ENCODE measurements at places on chromosomes 7 and 10.

DNA sequence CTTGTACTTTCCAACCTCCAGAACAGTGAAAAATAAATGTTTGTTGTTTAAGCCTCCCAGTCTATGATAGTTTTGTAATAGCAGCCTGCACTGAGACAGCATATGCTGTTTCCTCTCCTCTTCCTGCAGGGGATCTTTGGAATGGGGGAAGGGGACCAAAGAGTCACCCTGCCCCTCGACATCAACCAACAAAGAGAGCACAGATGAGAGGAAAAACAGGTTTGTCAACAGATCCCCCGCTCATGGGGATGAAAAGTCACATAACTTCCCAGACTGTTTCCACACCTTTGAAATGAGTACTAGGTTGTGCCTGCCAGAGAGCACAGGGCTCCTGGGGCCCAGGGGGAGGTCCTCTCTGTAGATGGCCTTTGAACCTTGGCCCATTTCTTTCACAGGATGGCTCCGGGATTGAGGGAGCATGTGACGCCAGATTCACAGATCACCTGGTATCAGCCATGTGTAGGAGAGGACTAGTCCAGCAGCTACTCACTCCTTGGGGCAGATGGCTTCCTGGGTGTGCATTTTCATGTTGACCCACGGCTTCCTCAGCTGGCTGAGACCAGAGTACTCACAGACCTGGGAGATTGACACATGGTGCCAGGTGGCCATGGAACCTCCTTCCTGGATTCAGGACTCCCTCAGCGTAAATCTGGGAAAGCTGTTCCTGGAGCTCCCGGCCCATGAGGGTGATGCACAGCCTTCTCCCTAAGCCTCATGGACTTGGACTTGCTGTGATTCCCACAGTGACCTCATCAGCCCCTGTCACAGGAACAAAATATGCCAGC is 125.6 kb downstream of the CXCL12 start:
- DNase-seq: no peak

DNA sequence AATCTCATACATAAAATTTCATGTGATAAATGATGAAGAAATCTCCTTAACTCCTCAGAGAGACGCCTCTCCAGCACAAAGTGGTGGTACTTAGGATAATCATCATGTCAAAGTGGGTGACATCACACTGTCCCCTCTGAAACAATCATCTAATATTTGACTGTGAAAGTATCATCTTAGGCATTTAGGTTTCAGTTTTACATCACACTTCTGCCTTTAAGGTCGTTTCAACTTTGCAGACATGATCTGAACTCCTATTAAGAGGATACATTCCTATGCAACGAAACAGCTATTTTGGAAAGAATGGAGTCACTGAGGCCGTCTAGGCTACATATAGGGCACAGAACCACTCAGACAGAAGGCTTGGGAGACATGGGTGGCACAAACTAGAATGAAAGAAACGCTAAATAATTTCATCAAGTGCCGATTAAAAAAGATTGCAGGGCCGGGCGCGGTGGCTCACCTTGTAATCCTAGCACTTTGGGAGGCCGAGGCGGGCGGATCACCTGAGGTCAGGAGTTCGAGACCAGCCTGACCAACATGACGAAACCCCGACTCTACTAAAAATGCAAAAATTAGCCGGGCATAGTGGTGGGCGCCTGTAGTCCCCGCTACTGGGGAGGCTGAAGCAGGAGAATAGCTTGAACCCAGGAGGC is 2.0 kb downstream of the VOPP1 start:
- DNase-seq: no peak

- no peak for DNase-seq
These were observed 61.3 kb upstream of the PFKP start for GRCh38 chr10:3006093-3006492.

DNA sequence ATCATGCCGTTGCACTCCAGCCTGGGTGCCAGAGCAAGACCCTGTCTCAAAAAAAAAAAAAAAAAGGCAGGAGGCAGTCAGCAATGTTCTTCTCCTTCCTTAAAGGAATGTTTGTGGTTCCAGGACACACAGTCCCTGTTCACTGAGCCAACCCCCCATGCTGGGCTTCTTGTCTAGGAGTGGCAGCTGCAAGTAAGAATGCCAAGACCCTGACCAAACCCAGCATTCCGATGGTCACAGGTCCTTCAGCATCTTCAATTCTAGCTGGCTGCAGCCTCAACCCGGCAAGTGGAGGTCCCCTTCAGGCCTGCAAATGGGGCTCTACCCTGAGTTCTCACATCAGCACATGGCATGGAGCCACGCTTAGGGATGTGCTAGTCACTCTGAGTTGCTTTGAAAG is 38.2 kb upstream of the CUX1 start:
- no peak for DNase-seq

- DNase-seq: no peak
These were observed 25.5 kb upstream of the ECHDC3 start for GRCh38 chr10:11716686-11717085.

GRCh38 chr7:101701153-101701794 is 72.2 kb upstream of the MYL10 start:
- no peak for DNase-seq

GRCh38 chr7:128122576-128123290 is 91.5 kb upstream of the LRRC4 start:
- DNase-seq: no peak

GRCh38 chr7:20241911-20242261 is 24.7 kb upstream of the MACC1 start:
- DNase-seq: no peak

DNA sequence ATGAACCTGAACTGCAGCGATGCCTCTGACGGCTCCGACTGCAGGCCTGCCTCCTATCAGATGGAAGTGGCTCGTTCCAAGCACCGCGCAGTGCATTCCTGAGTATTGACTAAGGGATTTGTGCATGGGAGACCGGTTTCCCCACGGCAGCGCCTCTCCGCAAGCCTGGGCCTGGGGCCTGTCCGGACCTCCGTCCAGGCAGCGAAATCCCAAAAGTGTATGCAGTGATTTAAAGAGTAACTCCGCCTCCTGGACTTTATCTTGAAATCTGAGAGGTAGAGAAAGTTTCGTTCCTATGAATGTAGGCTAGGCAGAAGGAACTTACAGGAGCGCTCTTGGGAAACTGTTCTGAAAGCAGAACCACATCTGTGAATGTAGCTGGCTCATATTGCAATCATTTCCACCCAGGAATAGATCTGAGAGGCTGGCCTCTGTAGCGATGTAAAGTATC is 106.2 kb upstream of the CELF2 start:
- no peak for DNase-seq

- no peak for DNase-seq
These were observed 17.3 kb downstream of the TPK1 start for GRCh38 chr7:144818511-144818910.

DNA sequence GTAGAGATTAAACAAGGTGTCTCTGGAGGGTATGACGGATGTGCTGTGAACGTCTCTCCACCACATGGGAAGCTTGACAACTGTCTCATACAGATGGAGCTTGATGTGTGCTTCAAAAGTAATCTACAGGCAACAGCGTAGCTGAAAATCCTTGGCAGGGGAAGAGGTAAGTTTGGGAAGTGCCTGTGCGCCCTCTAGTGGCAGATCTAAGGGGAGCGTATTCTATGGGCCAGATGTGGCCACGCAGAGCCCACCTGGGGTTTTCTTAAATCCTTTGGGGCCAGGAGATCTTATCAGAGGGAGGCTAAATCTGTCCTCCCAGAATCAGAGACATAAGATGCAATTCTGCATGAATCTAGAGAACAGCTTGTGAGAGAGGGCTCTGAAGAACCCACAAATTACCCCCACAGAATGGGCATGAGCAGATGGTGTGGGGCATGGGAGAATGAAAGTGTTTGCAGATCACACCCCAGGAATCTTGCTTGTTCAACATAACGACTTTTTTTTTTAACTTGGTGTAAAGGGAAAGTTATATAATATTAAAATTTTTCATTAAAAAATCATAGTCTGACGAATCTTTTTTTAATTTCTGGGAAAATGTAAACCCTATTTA is 91.2 kb upstream of the MPP7 start:
- no peak for DNase-seq

DNA sequence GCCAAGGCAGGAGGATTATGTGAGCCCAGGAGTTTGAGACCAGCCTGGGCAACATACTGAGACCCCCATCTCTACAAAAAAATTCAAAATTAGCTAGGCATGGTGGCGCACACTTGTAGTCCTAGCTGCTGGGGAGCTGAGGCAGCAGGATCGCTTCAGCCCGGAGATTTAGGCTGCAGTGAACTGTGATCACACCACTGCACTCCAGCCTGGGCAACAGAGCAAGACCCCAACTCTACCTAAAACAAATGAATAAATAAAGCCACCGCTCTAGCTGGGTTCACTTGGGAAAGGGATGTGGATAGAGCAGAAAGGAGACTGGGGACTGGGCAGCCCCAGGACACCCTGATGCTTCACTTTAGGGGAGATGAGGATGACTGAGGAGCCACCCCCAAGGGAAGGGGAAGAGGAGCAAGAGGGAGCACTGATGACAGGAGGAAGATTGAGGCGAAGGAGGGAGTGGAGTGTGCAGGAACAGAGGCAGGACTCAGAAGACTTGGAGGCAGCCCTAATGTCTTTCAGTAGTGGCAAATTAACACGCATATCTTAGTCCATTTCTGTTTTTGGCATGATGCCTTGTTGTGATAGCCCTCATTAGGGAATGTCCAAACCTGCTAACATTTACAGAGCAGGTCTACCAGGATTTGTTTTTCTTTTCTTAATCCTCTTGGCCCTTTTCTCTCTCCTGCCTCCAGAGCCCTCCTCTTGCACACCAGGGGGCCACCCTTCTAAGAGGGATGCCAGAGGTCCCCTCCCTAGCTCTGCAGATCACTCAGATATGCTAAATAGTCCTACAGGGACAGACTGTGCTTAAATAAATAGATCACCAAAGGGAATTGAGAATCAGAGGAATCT is 88.3 kb downstream of the C10orf105 start:
- DNase-seq: no peak
